Epithelial cell of alveolus of lung (primary cell): ENCODE measurements at places on chromosomes 4 and X. TPM values are rescaled to one million over a fixed set of nuclear protein-coding genes. Genes with fewer than 3 reads are reported as not detected.

SNX25 gene
- total RNA-seq: 7.9 and 9.3 TPM in 2 replicates

CD38 gene
- total RNA-seq: 1.0 TPM in 1 of 2 replicates, not detected in the other

IBSP gene
- total RNA-seq: not detected in 2 replicates

TRO gene
- total RNA-seq: 14.2 and 37.3 TPM in 2 replicates

SLC2A9 gene
- total RNA-seq: 1.8 and 4.1 TPM in 2 replicates

SATL1 gene
- total RNA-seq: not detected in 2 replicates

SPATA4 gene
- total RNA-seq: 0.13 TPM in 1 of 2 replicates, not detected in the other

MID1IP1 gene
- 60.3 and 88.7 TPM in 2 replicates for total RNA-seq

RTL3 gene
- not detected in 2 replicates for total RNA-seq

BDH2 gene
- total RNA-seq: 31.8 and 57.6 TPM in 2 replicates

CISD2 gene
- total RNA-seq: 20.0 and 27.9 TPM in 2 replicates

PABPC4L gene
- total RNA-seq: 3.6 and 4.2 TPM in 2 replicates

LNX1 gene
- 1.0 and 4.1 TPM in 2 replicates for total RNA-seq

CSN1S1 gene
- not detected in 2 replicates for total RNA-seq

DAPP1 gene
- 0.39 TPM in 1 of 2 replicates, not detected in the other for total RNA-seq

ADH1C gene
- total RNA-seq: 0.13 and 2.2 TPM in 2 replicates

CCNA2 gene
- 35.6 and 66.3 TPM in 2 replicates for total RNA-seq

CNGA1 gene
- total RNA-seq: 0.91 TPM in 1 of 2 replicates, not detected in the other

GC gene
- total RNA-seq: not detected in 2 replicates

AKAP4 gene
- not detected in 2 replicates for total RNA-seq

TNIP2 gene
- total RNA-seq: 49.3 and 69.6 TPM in 2 replicates

ARFIP1 gene
- 25.9 and 32.8 TPM in 2 replicates for total RNA-seq

CCDC149 gene
- 2.8 and 22.2 TPM in 2 replicates for total RNA-seq

ETDB gene
- total RNA-seq: not detected in 2 replicates

CENPVL3 gene
- not detected in 2 replicates for total RNA-seq

ARR3 gene
- total RNA-seq: not detected in 2 replicates

GRID2 gene
- total RNA-seq: under 0.01 and 0.08 TPM in 2 replicates

UFSP2 gene
- total RNA-seq: 21.3 and 28.3 TPM in 2 replicates

FDCSP gene
- total RNA-seq: 7.7 and 11.6 TPM in 2 replicates

SORCS2 gene
- 0.52 and 6.8 TPM in 2 replicates for total RNA-seq

PPBP gene
- 1.2 TPM in 1 of 2 replicates, not detected in the other for total RNA-seq

PABPC1L2A gene
- total RNA-seq: not detected in 2 replicates

CDX4 gene
- total RNA-seq: not detected in 2 replicates

KIAA1210 gene
- total RNA-seq: not detected in 2 replicates

POF1B gene
- not detected in 2 replicates for total RNA-seq

PRKX gene
- 9.6 and 13.7 TPM in 2 replicates for total RNA-seq

SHROOM3 gene
- total RNA-seq: 4.2 and 19.1 TPM in 2 replicates

MBNL3 gene
- 3.8 and 6.5 TPM in 2 replicates for total RNA-seq

NEK1 gene
- total RNA-seq: 5.1 and 5.3 TPM in 2 replicates

ARX gene
- not detected in 2 replicates for total RNA-seq

FHL1 gene
- total RNA-seq: 43.7 and 197 TPM in 2 replicates

MRFAP1L1 gene
- total RNA-seq: 31.3 and 52.2 TPM in 2 replicates

ATOH1 gene
- not detected in 2 replicates for total RNA-seq

PPM1K gene
- total RNA-seq: 6.6 and 8.6 TPM in 2 replicates

HSPA4L gene
- total RNA-seq: 2.4 and 3.2 TPM in 2 replicates
